ENCODE measurements at places on chromosomes 2 and 18.

DNA sequence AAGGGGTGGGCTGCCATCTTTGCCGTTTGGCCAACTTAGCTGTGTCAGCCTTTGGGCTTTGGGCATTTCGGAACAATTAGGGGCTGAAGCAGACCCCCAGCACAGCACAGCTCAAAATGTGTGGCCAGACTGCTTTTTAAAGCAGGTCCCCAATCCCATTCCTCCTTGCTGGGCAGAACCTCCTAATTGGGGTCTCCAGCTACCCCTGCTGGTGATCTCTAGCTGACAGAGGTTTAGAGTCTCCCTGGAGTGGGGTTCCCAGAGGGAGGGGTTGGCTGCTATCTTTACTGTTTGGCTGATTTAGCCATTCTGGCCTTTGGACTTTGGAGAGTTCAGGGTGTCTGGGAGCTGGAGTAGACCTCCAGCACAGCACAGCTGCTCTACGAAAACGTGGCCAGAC lies 71.5 kb upstream of the LHCGR start:
- DNase-seq = no peak

- no peak for DNase-seq
Observed at GRCh38 chr2:68766376-68766845, 31.8 kb downstream of the ARHGAP25 start.

- DNase-seq = no peak
Observed at GRCh38 chr2:46939626-46940359, 24.2 kb upstream of the MCFD2 start.

DNA sequence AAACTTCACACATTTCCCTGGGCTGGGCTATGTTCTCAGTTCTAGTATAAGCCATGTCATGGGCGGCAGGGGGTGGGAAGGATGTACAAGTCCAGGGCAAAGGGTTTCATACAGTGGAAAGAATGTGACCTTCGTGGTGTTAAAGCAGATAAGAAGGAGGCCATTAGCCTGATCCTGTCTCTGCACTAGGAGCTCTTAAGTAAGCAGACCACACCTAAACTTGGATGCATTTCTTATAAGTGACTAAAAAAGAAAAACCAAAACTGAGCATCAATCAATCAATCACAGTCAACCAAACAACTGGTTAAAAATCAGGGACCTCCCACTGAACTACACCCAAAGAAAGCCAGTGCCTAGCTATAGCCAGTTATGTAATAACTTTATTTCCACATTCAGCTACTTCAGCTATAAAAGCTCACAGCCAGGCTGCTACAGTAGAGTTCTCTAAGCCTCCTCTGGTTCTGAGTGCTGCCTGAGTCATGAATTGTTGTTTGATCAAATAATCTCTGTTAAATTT lies 46.8 kb upstream of the RIOK3 start:
- DNase-seq = no peak

DNA sequence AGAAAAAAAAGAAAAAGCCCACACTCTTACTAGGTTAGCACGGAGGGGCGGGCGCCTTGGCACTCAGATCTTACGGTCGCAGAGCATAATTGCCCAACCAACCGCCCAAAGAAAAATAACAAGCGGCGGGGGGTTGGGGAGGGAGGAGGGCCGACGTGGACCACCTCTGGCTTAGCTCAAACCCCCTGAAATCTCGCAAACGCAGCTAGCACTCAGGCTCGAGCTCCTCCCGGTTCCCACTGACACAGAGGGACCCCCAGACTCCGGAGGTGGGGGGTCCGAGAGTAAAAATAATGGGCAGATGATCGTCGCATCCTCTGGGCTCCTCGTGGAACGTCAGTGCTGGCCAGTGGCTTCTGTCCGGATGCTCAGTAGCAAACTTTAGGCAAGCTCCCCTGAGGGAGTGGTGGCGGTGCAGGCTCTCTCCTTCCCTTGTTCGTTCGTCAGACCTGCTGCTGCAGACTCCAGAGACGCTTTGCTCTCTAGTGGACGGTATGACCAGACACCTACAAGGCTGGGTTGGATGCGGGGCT lies 12.0 kb downstream of the CATIP start:
- DNase-seq = no peak

GRCh38 chr18:11994703-11995444 lies 13.6 kb downstream of the IMPA2 start:
- DNase-seq = no peak

DNA sequence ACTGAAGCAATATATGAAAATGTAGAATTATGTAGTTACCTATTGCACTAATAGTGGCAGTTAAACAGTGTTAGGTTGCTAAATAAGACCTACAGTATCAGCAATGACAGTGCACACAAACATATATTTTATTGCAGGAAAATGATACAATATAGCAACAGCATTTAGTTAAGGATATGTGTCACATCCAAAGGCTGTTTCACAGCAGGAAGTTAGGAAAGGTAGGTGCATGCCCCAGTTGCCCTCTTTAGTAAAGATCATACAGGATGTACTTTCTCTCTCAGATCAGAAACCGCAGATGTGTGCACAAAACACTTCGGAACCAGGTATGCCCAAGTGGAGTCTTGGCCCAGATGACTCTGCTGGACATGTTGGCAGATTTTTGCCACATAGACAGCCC lies 444.1 kb downstream of the XIRP2 start:
- DNase-seq = no peak

DNA sequence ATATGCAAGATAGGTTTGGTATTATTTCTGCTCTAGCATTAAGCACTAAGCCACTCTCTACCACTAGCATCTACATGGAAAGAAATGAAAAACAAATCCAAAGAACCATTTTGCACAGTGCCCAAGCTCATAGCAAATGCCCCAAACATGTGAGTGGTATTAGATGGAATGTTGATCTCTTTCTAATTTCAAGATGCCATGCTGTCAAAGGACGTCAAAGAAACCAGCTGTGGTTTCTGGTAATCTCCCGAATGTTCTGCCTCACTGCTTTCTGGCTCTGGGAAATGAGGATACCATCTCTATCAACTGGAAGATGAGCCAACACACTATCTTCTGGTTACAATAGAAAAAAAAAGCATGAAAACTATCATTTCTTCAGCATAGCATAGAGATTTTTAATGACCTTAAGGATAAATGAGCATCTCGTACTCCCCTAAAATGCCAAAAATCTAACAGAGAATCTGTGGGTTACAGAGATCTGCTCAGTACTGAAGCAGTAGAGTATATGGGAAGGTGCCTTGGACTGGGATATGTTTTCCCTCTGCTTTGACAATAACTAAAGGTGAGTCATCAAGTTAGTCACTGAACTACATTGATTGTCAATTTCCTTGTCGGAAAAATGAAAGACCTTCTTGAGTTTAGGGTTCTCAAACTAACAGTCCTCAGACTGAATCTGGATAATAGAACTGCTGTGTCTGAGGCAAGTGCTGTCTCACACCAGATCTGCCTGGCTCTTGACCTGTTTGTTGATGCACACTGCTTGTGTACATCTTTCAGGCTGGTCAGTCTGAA lies 244.8 kb upstream of the NCKAP5 start:
- DNase-seq = no peak

GRCh38 chr2:111900859-111901258 lies 2.5 kb downstream of the MERTK start:
- no peak for DNase-seq

DNA sequence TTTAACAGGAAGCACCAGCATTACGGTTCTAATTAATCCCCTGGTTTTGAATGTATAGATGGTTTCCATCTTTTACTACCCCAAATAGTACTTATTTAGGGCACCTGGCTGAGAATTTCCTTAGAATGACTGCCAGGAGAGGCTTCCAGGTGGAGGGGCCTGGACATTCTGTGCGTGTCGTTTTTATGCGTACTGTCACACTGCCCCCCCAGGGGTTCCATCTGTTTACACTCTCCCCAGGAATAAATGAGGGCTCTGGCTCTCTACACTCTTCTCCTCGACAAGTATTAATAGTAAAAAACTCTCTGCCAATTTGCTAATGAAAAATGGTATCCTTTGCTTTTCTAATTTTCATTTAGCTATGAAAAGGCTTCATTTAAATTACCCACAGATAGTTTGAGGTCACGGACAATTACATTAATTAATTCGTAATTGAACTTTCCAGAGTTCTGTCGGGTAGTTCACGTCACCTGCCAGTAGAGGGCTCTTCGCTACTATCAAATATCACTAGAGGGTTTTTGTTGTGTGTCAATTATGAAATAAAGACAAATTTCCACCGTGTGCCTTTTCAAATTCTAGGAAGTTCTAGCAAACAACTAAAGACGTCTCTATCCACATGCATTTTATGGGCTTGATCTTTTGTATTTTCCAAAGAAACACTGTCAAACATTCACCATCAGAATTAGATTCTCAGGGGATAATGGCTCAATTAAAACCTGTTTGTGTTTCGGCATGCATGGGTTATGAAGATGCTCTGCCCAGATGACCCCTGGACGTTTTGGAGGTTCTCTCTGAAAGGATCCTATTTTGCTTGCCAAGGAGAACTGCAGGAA lies 88.8 kb upstream of the ASB18 start:
- no peak for DNase-seq

- no peak for DNase-seq
Observed at GRCh38 chr18:445055-445454, 55.4 kb downstream of the COLEC12 start.

DNA sequence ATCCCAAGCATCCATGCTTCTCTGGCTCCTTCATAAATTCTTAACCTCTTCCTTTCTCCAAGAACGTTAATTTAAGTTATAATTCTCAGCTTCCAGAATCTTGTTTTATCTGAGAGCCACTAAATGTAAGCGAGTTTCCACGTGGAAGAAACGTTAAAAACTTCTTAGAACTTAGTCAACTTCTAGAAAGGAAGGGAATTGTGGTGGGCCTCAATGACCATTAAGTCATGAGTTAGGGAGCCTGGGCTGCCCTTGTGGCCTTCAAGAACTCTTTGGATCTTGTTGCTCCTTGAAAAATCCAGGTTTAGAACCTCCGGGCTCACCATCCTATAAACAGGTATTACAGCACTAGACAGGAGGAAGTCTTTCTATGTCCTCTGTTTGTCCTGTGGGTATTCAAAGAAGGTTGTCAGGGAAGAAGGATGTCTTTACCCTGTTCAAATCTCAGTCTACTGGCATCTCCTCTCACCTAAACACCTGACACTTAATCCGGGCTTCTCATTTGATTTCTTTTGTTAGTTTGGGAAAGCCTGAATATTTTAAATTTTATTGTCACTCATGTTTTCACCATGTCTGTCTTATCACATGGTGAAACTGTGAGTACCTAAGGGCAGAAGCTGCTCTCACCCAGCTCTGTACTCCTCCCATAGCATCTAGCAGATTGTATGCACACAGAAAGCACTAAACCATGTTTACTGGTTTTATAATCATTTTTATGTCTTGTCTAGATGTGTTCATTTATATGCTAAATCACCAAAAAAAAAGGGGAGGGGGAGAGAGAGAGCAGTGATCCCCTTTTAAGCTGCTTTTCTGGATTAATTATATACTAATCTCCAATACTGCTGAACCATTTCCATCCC lies 6.3 kb downstream of the RND3 start:
- DNase-seq = no peak

- DNase-seq = no peak
Observed at GRCh38 chr2:209496586-209496982, 72.7 kb downstream of the MAP2 start.

GRCh38 chr2:24977631-24978030 lies 5.9 kb upstream of the DNAJC27 start:
- DNase-seq = no peak

DNA sequence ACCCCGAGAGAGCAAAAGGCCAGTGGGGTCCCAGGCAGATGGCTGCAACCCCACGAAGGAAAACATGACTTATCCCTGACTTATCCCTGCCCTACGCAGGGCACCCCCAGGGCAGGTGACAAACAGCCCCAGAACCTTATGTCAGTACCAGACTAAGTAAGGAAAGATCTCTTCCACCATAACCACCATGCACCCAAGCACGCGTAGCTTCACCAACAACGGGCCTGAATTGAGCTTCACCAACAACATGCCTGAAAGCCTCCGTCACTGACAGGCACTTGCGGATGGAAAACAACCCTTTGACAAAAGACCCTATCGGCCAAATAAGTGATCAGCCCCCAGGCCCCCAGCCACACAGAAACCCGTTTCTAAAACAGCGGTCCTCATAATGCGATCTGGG lies 34.1 kb downstream of the HDAC4 start:
- DNase-seq = no peak

GRCh38 chr18:69951182-69951581 lies 3.5 kb upstream of the CD226 start:
- no peak for DNase-seq

GRCh38 chr2:167602122-167602521 lies 645.3 kb downstream of the STK39 start:
- no peak for DNase-seq

- DNase-seq = no peak
Observed at GRCh38 chr2:100642425-100642824, 79.6 kb downstream of the PDCL3 start.

DNA sequence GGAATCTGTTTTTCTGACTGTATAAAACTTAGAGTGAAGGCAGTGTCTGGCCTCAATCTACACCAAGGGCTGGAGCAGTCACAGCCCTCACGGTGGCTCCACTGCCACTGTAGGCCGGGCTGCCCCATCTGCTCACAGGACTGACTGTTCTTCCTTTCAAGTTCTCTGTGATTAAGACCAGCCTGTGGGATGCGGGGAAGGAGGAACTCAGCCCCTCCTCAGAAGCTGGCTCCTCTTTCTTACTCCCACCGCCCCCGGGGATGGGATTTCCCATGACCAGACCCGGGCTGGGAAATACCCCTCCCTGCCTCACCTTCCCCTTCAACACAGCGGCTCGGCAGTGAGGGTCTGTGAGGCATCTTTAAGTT lies 106.0 kb downstream of the COPS8 start:
- no peak for DNase-seq

DNA sequence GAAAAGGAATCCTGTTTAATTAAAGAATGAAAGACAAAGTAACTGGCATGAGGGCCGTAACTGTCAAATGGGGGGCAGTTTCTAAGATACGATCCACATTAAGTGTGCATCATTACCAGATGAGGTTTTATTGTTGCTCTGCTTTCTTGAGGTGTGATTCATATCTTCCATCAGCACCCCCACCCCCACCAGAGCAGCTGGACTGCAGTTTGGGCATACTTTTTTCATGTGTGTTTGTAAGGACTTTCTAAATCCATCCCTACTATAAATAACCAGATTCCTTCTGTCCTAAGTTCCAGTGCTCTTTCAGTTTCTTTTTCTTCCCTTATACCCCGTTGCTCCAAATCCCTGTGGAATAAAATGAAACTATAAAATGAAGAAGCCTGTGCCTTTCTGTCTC lies 142.1 kb downstream of the CDCA7 start:
- no peak for DNase-seq
